ENCODE measurements at places on chromosomes 3 and 15.
A peak's percentile ranks its signal among the peaks of the same experiment; 100 is the strongest.

- DNase-seq, result no peak
Measured at GRCh38 chr15:66112388-66112787, 141.2 kb downstream of the MEGF11 start.

DNA sequence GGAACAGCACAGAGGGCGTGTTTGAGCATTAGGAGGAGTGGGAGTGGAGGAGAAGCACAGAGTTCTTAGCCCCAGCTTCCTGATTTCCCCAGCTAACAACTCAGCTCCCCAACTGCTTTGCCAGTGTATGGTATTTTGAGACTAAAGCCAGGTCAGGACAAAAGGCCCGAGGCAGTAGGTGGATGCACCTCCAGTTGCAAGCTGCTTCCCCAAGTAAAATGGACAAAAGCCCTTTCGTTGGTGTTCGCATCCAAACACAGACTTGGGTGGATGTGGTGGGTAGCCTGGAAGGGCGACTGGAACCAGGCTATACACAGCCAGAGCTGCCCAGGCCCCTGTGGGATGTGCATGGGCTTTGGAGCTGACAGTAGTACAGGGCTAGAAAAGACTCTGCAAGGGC, 12.3 kb upstream of the EHD4 start:
- no peak for DNase-seq

DNA sequence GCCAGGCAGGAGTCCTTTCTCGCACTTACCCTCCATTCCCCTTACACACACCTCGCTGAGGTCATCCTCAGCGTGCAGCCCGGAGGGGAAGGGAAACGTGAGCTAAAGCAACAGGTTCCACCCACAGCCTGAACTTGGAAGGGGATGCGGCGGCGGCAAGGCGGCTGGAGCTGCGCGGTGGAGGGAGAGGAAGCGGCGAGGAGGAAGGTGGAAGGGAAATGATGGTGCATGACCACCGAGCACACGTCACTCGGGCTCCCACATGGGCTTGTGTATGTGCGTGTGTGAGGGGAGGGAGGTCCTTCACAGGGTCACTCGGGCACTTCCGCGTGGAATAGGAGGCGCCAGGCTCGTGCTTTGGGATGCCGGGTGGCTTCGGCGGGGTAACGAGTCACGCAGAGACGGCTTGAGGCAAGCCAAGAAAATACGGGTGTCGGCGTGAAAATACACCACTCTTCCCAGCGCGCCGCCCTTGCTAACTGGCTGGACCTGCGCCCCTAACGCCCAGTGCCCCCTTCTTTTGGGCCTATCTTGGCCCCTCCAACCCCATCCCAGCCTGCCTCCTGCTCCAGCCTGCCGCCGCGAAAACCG, 225.5 kb upstream of the IL12A start:
- DNase-seq, result no peak

- no peak for DNase-seq
Measured at GRCh38 chr3:139020868-139021234, at the start of gene PRR23B. Gene PRR23B (minus strand): TSS chr3:139020926. CDS start chr3:139020661, 265 bp downstream.

- no peak for DNase-seq
Measured at GRCh38 chr3:188686324-188686723, 485.4 kb upstream of the TPRG1 start.

DNA sequence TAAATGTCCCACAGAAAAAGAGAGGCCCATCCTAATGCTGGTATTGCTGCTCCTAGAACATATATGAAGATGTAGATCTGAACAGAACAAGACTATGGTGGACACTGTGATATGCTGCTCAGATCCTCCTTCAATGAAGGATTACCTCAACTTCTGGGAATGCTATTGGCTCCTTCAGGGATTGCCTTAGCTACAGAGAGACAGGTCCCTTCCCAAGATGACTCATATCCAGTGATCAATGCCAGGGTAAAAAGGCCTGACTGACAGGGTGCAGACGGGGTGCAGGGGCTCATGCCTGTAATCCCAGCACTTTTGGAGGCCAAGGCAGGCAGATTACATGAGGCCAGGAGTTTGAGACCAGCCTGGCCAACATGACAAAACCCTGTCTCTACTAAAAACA, 20.5 kb upstream of the STAG1 start:
- DNase-seq, result no peak

DNA sequence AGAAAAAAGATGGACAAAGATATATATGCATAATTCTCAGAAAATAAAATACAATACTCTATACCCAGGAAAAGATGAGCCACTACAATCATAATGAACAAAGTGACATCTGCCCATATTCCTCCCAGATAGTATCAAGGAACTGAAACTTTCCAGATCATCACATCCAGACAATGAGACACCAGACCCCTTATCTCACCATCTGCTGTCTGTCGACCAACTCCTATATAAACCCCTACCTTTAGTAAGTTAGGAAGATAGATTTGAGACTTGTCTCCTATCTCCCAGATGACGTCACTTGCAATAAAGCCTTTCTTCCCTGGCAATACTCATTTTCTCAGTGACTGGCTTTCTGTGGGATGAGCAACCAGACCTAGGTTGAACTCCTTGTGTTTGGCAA, 1071.6 kb downstream of the PLOD2 start:
- DNase-seq, result no peak

GRCh38 chr3:31947162-31947561, 33.9 kb downstream of the OSBPL10 start:
- no peak for DNase-seq

GRCh38 chr15:69522361-69522760, 69.7 kb downstream of the RPLP1 start:
- DNase-seq, result no peak

GRCh38 chr15:75672646-75673425, 25.1 kb downstream of the SNX33 start:
- no peak for DNase-seq

- peak; percentile 18 for DNase-seq
Measured at GRCh38 chr3:13451301-13451673, 28.8 kb upstream of the HDAC11 start.

- no peak for DNase-seq
Measured at GRCh38 chr3:123129532-123129931, 62.7 kb downstream of the PDIA5 start.

- DNase-seq, result no peak
Measured at GRCh38 chr3:47841786-47842349, 38.9 kb downstream of the DHX30 start.

DNA sequence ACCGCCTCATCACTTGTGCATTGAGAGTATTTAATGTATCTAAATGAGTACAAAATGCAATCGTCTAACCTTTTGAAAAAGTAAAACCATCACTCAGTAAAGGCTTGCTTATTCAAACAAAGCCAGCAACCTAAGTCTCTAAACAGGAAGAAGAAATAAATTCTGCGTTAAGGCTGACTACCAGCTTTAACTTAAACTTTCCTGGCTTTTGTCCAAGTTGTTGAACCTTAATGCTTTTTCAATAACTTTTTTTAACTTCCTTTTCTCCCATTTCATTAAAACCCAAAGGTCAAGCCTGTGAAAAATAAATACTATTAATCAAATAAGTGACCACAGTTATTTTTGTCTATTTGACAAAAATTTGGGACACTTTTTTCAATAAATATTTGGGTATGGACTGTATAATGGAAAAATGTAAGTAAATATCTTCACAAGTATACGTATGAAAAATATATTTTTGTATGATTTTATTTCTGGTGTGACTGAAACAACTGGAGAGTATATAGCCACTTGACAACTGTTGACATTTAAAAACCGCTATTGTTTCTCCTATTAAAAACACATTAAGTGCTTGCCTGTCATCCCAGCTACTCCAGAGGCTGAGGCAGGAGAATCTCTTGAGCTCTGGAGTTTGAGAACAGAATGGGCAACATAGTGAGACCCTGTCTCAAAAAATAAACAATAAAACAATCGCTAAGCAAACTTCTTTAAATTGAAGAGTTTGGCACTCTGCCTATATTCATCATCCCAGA, 2.9 kb downstream of the KLHL24 start:
- DNase-seq, result no peak

DNA sequence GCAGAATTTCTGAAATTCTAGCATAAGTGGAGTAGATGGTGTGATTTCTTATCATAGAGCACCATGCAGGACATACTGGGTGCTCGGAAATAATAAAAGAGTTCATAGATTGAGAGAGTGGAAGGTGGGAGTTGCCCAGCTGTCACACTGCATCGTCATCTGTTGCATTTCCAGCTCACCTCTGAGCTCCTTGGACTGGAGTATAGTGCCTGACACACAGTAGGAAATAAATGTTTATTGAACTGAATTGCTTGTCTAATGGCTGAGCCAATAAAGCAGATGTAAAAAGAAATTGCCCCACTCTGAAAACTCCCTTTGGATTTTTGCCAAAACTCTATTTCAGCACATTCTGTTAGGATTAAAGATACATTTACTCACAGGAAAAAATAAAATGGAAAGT, 108.9 kb upstream of the UBE2E1 start:
- DNase-seq, result no peak

DNA sequence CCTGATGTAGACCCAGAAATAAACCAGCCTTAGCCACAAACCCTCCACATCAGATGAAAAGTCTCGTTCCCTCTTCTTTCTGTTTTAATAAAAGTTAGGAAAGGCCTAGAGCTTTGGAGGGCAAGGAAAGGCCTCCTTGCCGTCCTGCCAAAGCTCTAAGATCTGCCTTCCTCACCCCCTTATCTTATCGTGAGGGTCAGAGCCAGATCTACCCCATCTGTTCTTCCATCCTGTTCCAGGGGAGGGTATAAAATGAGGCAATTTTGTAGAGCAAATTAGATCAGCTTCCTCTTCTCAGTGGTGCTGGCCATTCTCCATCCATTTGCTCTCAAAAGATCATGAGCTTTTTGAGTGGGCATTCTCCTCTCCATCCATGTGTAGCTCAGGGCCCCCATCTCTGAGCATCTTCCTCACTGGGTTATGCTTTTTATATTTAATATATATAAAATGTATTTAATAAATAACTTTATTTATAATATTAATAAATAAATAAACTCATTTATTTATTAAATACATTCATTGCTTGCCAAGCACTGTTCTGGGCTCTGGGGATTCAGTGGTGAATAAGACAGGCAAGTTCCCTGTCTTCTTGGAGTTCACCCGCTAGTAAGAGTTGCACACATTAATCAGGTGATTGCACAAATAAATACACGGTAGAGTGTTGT, 2.0 kb upstream of the SLC24A1 start:
- DNase-seq, result no peak

DNA sequence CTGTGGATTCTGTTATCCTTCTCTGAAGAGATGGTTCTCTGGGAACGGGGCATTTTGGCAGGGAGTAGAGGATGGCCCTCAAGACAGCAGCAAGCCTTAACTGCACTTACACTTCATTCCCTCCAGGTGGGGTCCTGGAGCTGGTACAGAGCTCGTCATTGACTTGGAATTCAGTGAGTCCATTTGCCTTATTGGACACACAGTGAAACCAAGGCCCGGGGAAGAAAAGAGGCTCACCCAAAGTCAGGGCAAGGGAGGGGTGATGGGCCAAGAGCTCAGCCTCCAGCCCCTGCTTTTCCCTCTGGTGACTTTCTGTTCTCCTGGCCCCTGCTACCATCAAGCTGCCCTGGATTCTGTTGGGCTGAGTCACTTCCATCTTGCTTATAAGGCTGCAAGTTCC, 125.6 kb downstream of the ETFA start:
- no peak for DNase-seq

DNA sequence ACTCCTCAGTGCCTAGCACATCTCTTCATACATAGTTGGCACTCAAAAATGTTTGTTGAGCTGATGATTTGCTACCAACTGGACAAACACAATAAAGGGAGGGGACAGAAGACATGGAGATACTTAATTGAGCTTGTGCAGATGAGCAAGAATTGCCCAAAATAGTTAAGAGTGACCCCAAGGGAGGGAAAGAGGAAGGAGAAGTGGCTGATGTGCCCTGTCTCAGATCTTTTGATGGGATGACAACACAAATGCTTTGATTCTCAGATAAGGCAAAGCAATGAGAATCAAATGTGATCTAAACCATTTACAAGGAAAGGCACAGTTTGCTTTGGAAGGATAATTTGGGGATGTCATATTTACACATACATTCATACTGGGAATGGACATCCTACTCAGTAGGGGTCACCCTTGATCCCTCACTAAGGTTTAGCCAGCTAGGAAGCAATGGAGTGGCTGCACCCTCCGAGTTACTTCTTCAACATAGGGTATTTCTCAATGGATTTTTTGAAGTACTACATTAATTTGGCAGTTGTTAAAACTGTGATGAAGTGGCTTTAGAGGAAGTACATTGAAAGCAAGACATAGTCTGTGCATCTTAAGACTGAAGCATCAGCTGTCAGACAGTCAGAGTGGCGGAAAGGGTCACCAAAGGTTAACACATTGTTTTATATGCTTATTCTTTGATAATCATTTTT, 21.9 kb upstream of the SSR3 start:
- DNase-seq, result no peak

GRCh38 chr3:189790658-189791057, 159.5 kb downstream of the TP63 start:
- DNase-seq, result no peak

- peak; percentile 16 for DNase-seq
Measured at GRCh38 chr15:91055548-91056331, 33.3 kb upstream of the VPS33B start.

GRCh38 chr3:3170998-3171397, 8.5 kb downstream of the CRBN start:
- DNase-seq, result no peak

- no peak for DNase-seq
Measured at GRCh38 chr3:23094890-23095462, 108.2 kb upstream of the UBE2E2 start.

- DNase-seq, result no peak
Measured at GRCh38 chr3:48122504-48122903, 65.7 kb downstream of the CDC25A start.

GRCh38 chr15:93378558-93378957, 289.5 kb upstream of the RGMA start:
- DNase-seq, result no peak

DNA sequence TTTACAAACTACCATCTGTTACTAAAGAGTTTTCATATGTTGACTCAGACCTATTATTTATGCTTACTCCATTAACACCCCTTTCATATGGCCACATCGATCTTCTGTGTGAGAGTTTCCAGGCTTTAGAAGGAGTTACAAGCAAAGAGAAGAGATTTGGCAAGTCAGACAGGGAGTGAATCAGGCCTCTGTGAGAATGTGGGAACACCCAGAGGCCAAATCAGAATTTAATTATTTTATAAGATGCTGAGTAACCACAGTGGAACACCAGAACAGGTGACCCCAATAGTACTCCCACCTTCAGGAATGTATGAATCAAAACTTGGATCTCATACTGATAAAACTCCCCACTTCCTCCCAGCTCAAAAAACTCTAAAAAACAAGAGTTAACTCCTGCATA, 42.0 kb downstream of the IFT57 start:
- no peak for DNase-seq

- no peak for DNase-seq
Measured at GRCh38 chr3:170523248-170523647, 62.6 kb downstream of the SLC7A14 start.

- DNase-seq, result no peak
Measured at GRCh38 chr15:60819860-60820259, 340.9 kb upstream of the ICE2 start.

- DNase-seq, result no peak
Measured at GRCh38 chr3:64971602-64972001, 283.8 kb upstream of the ADAMTS9 start.

GRCh38 chr15:89777782-89778380, 1.7 kb downstream of the MESP2 start:
- no peak for DNase-seq

All from activated CD4-positive, alpha-beta T cell treated with anti-CD3 and anti-CD28 coated beads, Interleukin-2, amount 50 U/mL, for 1 hour (primary cell).